Hippocampal formation (tissue), 2 donors: ENCODE measurements at places on chromosomes 2 and 18.

GRCh38 chr2:128158176-128158575, 67.2 kb downstream of the UGGT1 start:
- no peak for DNase-seq

- no peak for DNase-seq
Observed at GRCh38 chr2:55489467-55490062, 30.0 kb upstream of the CFAP36 start.

DNA sequence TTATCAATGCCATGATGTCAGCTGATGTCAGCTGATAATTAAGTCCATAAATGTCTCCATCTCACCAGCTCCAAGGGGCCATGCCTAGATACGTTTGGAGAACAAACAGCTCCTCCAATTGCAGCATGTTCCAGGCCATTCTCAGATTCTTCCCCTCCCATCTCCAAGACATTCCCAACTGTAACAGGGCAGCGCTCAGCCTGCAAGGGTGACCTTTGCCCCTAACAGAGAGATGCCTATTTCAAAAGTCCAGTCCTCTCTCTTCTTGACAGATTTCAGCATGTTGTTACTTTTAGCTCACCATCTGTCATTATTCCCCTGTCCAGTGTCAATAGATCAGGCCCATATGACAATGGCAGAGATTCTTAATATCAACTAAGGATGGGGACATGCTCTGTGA, 9.9 kb downstream of the PSD4 start:
- DNase-seq: no peak

DNA sequence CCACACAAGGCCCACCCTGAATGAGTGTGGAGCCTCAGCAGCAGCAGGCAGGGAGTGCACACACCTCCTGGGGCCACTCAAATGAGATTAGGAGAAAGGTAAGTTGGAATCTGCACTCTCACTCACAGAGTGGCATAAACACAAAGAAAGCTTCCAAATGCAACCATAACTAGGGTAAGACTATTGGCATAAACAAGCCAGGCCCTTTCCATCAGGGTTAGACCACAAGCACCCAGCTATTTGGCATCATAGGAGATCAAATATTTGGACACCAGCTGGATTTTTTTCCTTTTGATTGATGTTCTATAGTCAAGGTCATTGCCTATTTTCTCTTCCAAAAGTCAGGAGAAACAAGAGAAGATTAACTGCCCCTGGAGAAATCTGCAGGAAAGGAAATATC, 471.5 kb downstream of the TXNL1 start:
- DNase-seq: no peak

GRCh38 chr18:26317398-26317797, 91.2 kb downstream of the TAF4B start:
- no peak for DNase-seq

GRCh38 chr2:27885234-27885633, 5.0 kb downstream of the RBKS start:
- no peak for DNase-seq

DNA sequence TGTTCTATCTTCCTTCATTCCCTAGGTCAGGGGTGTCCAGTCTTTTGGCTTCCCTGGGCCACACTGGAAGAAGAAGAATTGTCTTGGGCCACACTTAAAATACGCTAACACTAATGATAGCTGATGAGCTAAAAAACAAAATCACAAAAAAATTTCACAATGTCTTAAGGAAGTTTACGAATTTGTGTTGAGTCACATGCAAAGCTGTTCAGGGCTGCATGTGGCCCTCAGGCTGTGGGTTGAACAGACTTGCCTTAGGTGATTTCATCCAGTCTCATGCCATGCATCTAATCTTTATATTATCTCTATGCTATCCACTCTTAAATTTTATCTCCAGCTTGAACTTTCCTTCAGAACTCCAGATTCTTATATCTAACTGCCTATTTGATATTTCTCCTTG, 80.1 kb downstream of the CCDC85A start:
- no peak for DNase-seq

DNA sequence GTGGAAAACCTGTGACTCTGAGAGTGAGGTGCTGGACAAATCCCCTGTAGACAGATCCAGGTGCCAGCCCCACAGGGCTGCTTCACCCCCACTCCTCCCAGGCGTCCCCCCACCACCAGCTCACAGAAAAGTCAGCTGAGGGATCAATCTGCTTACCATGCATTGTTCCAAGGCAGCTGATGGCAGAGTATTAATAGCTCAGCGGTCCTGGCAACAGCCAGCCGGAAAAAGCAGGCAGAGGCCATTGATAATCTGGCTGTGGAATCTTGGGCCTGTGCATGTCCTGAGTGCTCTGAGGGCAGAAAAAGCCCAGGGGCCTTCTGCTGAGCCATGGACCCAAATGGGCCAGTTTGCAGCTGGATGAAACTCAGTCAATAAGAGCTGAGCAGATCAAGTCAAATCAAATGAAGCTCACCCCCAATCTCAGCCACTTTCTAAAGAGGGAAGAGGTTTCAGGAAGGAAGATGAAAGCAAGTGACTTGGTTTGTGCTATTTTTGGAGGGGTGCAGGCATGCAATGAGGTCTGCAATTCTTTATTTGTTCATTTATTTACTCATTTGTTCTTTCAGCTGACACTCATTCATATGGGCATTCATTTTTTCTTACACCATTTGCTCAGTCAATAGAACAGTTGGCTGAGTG, 63.4 kb downstream of the GYPC start:
- DNase-seq: no peak

DNA sequence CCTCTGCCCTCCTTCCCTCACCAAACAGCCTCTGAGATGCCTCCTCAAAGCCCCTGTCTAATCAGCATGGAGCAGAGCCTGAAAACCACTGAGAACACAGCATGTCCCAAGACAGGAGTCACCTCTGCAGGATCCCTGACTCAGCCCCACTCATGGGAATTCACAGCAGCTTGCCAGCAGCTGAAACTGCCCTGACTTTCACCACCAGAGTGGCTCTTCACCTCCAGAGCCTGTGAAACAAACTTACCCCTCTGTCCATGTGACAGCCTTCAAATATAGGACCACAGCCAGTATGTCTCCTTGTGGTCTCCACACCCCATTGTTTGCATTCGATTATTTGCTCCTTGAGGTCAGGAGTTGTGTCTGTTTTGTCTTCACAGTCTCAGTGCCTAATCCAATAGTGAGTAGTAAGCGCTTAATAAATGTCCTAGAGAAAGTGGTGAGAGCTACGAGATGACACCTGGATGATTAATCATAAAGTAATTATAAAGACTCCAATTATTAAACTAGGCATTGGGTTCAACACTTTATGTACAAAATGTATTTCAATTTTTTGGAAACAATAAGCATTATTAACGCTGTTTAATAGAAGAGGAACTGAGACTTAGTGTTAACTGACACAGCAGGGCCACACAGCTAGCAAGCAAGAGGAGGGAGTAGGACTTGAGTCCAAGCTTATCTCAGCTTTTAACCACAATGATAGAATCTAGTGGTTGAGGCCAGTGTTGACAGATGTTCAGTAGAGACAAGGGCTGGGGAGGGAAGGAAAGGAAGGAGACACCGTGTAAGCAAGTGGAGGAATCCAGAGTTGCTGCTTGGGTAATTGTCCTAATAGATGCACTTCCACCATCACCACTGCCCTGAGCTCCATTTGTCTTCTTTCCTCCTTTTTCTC, 358.7 kb upstream of the TNP1 start:
- DNase-seq: no peak

- DNase-seq: no peak
Observed at GRCh38 chr2:33859811-33860461, 260.8 kb upstream of the FAM98A start.

GRCh38 chr2:86087936-86088850, 17.5 kb downstream of the POLR1A start:
- no peak for DNase-seq
